ENCODE measurements at places on chromosomes 3 and 15.

GRCh38 chr15:45449916-45450867 lies 71.8 kb upstream of the GATM start:
- no peak for DNase-seq

GRCh38 chr3:43366885-43367284 lies 80.5 kb downstream of the SNRK start:
- DNase-seq = no peak

DNA sequence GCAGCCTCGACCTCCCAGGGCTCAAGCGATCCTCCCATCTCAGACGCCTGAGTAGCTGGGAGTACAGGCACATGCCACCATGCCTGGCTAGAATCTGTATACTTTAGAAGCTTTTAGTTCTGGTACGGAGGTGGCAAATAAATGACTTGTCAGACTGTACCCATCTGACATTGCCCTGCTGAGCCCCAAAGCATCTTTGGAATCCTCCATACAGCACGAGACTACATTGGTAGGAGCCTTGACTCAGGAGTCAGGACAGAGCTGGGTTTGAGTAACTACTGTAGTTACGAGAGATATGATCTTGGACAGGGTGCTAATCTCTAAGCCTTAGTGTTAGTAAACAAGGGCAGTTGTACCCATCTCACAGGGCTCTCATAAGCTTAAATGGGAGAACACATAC lies 67.8 kb upstream of the NPHP3 start:
- DNase-seq = no peak

DNA sequence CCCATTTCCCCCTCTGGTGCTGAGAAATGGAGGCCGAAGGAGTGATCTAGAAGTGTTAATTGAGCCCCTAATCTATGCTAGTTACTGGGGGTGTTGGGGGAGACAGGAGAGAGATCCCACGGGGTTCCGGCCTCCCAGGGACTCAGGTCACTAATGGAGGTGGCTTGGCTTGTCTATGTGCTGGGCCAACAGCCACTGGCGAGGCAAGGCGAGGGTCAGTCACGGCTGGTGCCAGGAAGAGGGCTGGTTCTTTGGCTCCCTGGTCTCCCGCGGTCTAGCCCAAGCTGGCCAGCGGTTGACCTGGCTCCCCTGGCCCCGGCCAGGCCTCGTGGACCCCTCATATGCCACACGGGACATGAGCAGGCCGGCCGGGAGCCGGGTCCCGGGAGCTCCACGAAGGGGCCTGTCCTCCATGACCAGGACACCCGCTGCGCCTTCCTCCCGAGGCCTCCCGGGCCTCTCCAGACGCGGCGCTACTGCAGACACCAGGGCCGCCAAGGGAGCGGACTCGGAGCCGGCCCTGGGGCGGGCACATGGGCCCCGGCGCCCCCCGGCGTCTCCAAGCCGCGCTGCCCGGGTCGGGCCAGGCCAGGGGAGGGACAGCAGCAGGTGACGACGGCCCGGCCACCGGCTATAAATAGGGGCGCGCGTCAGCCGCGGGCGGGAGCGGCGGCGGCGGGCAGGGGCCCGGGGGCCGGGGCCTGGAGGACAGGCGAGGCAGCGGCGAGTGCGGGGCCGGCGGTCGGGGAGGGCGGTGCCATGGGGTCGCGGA lies at the start of gene ALPK3:
ALPK3 (plus strand) TSS at position 663 of the 772 bp plus-strand sequence; CDS start at position 760, 97 bp downstream.
- DNase-seq = no peak

GRCh38 chr3:64518950-64519349 lies 168.8 kb downstream of the ADAMTS9 start:
- DNase-seq = no peak

DNA sequence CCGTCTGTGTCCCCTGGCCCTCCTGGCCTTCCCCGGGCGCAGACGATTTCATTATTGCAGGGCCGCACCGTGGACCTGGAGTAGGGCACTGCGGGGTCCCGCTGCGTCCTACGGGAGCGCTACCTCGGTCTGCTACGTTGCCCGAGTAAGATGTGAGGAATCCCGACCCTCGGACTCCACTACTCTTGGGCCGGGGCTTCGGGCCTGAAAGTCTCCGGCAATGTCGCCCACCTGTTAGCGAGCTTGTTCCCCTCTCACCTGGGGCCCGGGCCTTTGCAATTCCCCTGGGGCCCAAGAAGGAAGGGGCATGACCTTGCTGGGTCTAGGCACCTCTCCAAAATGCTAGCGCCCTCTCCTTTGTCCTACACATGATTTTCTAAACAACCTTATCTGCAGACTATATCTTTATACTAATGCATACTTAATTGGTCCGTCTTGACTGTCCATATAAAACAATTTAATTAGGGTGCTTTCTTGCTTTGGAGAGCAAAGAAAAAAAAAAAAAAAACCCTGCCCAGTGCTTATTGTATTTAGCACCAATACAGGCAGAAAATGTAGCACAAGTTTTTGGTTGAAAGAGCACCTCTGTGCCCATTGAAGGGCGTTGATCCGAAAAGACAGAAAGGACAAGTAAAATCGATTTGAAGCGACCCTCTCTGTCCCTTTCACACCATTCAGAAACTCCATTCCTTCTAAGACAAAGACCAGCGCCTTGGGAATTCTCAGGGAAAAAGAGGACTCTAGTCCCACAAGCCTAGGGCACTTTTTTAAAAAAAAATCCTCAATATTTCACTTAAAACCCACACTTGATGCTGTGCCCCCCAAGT lies 7.0 kb upstream of the NR2F2 start:
- no peak for DNase-seq

- no peak for DNase-seq
Observed at GRCh38 chr3:154745929-154746328, 315.9 kb upstream of the GPR149 start.

DNA sequence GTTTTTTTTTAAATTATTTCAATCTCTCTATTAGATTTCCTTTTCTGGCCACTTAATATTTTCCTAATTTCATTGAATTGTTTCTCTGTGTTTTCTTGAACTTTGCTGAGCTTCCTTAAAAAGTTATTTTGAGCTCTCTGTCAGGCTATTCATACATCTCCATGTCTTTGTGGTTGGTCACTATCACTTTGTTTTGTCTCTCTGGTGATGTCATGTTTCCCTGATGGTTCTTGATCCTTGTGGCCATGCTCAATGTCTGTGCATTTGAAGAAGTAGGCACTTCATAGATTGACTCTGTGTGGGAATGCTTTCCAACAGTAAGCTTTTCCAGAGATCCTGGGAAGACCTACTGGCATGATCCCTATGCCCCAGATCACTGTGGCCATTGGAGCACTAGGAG lies 18.6 kb downstream of the CD200R1 start:
- no peak for DNase-seq

DNA sequence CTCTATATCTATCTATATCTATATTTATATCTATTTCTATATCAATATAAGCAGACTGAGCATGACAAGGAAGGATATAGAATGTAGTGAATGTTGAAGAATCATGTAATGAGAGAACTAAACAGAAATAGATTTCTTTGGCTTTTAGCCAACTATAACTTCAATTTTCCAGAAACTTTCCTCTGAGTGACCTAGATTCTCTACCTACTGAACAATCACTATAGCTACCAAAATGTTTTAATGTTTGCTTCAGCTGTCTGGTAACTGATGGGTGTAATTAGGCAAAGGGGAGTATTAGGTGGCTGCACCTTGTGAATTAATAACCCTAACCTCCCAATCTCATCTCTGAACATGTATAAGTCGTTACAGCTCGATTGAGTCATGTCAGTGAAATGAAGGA lies 76.4 kb upstream of the ROBO1 start:
- DNase-seq = no peak

DNA sequence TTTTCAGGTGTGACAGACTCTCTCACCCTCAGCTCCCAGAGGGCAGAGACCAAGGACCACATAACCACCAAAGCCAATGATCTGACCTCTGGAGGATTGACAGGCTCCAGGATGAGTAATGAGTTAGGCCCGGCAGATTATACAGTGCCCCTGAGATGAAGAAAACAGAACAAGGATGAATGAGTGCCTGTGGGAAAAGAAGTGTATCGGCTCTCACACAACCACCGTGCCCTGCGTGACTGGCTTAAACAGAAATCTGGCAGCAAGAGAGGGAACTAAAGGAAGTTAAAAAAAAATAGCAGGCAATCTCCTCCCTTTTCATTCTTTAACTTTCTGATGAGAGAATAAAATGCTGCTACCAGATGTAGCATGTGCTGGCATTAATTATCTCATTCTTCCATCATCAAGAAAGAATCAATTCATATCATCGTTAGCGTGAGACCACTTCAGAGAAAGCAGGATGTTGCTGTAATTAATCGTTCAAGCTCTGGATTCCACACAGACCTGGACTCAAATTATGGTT lies 227.5 kb upstream of the COL8A1 start:
- DNase-seq = no peak

DNA sequence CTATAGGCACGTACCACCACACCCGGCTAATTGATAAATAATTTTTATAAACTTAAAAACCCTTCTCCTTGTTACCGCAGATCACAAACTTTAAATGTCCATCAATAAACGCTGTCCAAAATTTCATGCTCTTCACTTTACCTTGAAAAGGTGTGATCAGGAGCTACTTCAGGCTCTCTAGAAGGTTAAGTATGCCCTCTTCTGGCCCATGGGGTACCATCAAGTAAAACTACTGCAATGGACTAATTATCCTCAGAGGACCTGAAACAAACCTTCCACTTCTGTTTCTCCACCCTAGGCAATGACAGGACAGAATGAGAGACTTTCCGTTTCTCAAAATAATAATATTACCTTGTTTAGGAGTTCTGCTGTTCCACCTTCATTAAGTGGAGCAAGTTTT lies 9.2 kb downstream of the LZTFL1 start:
- DNase-seq = no peak

GRCh38 chr3:170054204-170054603 lies 16.4 kb downstream of the GPR160 start:
- DNase-seq = no peak

DNA sequence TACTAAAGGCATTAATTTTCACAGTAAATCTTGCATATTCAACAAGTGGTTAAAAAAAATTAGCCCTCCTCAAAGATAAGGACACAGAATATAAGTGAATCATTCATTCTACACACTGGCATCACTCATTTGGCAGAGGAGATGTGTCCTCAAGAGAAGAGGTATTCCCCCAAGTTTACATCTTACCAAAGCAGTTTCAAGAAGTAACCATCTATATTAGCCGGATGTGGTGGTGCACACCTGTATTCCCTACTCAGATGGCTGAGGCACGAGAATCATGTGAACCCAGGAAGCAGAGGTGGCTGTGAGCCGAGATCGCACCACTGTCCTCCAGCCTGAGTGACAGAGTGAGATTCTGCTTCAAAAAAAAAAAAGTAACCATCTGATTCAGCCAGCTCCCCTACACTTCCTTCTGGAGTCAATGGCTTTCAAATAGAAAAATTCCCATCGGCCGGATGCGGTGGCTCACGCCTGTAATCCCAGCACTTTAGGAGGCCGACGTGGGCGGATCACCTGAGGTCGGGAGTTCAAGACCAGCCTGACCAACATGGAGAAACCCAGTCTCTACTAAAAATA lies 15.4 kb downstream of the RAF1 start:
- no peak for DNase-seq

- no peak for DNase-seq
Observed at GRCh38 chr3:85476891-85477495, 518.2 kb downstream of the CADM2 start.

DNA sequence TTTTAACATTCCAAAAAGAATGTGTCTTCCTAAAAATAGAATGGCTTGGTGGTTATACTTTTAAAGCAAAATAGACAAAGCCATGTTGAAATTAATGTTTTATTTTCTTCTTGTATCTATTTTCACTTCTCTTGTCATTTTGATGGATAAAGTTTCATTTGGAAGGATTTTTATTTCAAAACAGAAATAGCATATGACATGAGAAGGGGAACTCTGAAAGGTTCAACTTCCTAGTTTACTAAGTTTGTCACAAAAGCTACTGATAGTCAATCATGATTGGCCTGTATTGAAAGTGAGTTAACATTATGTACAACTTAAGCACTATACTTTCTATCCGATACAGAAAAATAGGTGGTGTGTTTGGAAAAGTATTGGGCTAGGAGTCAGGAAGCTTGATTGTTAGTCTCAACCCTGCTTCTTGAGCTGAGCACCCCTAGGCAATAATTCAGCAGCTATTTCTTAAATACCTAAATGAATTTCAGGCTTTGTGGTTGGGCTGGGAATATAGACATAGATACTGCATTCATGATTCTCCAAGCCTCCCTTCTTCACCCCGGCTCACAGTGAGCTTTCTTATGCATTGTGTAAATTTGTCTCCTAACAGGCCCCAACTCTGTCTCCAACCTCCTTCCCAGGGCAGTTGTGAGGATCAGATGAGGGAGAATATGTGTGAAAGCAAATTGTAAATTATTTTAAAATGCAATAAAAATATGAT lies 46.9 kb upstream of the CSPG4 start:
- DNase-seq = no peak

GRCh38 chr3:78912259-78912658 lies 855.5 kb downstream of the ROBO1 start:
- no peak for DNase-seq

DNA sequence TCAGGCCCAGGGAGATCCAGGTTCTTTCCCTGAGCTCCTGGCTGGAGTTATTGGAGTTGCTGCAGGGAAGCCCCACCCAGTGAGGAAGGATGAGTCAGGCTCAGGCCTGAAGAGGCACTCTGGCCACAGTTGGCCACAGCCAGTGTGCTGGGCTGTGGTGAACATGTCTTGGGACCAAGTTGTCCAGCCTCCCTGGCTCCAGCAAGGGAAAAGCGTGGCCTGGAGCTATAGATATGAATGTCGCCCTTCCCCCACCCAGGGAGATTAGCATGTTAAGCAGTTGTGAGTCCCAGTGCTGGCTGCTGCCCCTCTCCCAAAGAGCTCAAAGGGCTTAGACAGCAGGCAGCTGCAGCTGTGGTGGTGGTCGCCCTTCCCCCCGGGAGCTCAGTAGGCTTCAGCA lies 963.2 kb downstream of the ROBO2 start:
- DNase-seq = no peak

- DNase-seq = no peak
Observed at GRCh38 chr3:121436641-121437040, 109.1 kb downstream of the POLQ start.

DNA sequence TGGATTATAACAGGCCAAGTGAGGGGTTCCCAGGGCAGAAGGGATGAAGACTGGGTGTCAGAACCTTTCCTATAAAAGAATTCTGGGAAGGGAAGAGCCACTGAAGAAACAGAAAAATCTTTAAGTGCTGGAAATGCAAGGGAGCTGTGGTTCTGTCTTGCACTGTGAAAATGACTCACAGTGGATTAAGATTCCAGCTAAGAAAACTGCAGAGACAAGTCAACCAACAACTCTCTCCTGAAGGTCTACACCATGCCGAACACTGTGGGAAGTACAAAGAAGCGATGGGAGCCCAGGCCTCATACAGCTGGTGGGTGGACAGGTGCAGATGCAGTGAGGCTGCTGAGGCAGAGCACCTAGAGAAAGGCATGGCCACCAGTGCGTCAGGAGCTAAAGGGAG lies 27.7 kb downstream of the ZDHHC3 start:
- no peak for DNase-seq

DNA sequence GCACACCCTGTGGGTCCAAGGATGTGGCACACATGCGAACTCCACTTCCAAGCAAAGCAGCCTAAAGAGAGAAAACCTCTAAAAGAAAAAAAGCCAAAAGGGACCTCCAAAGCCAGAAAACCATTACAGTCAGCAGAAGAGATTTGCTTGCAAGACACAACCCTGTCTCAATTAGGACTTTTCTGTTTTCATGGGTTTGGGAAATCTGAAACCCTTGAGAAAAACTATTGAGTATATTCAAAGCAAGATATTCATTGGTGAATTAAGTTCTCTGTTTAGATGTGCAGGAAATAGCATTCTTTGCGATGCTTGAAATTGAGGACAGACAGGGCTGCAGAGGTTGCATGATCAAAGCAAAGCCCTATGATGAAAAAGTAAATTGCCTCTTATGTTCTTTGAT lies 10.2 kb upstream of the LDHAL6B start:
- DNase-seq = no peak

All from stimulated activated CD4-positive, alpha-beta T cell treated with anti-CD3 and anti-CD28 coated beads, TNF-alpha, amount 100 ng/mL, for 1 hour (primary cell).